Hematopoietic multipotent progenitor cell (in vitro differentiated cells): ENCODE measurements at places on chromosomes 5 and 9.

DNA sequence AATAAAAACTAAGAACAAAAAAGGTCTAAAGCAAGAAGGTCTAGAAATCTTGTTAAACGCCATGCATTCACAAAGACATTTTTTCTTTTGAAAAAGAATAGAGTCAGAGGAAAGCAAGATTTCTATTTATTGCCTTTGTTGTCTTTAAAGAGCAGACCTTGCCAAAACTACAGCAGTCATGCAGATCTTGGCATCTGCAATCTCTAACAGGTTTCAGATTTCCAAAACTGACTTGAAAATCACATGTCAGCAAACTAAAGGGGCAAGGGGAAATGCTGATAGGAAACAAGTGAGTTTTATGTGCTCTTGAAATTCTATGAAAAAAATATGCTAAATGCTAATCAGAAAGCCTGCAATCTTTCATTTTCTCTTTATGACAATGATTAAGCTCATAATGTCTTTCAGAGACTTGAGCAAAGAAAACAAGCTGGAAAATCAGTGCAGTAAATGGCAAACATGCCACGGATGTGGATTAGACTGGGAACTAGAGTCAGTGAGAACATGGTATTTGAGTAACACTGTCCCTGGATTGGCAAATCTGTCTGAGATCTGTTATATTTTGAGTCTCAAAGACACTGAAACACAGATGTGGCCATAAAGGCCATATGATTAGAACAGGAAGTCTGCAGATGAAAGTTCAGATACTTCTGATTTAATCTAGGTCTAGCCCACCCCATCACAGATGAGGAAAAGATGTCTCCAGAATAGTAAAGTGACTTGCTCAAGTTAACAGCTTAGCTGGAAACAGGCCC is 361.4 kb upstream of the RPS23 start:
- no peak for DNase-seq

DNA sequence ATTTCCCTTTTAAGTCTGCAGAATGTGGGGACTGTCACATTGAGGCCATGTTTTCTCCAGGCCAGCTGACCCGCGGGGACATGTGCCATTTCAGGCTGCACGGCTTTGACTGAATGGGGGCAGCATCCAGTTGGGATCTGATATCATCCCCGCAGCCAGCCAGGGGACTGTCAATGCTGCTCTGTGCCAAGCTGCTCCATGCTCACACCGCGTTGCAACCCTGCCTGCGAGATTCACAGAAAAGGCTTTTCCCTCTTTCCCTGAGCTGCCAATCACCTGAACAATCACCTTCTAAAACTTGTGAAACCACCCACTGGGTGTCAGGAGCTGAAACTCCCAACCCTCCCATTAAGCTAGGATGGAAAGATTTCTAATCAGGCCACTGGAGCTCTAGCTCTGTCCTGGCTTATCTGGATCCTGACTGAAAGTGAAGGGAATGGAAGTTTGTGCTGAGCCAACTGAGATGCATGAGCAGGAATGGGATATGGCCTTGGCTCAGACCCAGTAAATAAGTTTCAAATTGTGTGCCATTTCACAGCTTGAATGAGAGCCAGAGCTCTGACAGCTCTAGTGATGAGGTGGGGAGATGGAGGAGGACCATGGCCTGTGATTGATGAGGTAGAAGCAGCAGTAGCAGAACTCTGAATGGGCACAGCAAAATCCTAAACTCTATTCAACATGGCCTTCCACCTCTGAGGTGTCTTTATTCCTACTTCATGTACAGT is 34.5 kb upstream of the ZNF366 start:
- DNase-seq, result no peak

DNA sequence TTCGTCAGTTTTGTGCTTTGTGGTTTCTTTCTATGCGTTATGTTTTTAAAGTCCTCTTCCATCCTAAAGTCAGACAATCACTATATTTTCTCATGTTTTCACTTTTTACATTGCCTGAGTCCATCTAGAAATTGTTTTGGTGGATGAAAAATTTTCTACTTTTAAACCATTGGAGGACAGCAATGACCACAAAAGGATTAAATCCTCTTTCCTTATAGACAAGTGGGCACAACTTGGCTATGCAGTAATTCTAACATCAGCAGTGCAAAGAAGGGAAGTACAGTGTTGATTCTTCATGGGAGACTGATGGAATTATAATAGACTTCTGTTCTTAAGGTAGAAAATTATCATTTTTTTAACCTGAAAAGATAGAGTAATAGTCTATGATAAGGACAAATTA is 75.5 kb downstream of the PALM2AKAP2 start:
- DNase-seq, result no peak

DNA sequence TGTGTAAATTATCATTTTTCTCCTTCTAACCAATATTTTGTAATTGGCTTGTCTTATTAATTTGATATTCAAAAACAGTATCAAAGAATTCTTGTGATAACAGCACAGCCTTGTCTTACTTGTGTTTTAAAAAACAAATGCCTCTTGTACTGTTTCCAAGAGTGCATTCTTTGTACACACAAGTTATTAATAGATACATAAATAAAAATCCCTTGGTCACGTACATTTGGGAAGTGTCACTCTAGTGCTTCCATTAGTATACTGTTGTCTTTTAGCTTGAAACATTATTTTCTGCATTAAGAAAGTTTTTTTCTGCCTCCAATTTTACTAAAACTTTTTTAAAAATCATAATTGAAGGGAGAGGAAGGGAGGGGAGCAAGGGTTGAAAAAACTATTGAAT is 133.2 kb downstream of the PIP5K1B start:
- no peak for DNase-seq

DNA sequence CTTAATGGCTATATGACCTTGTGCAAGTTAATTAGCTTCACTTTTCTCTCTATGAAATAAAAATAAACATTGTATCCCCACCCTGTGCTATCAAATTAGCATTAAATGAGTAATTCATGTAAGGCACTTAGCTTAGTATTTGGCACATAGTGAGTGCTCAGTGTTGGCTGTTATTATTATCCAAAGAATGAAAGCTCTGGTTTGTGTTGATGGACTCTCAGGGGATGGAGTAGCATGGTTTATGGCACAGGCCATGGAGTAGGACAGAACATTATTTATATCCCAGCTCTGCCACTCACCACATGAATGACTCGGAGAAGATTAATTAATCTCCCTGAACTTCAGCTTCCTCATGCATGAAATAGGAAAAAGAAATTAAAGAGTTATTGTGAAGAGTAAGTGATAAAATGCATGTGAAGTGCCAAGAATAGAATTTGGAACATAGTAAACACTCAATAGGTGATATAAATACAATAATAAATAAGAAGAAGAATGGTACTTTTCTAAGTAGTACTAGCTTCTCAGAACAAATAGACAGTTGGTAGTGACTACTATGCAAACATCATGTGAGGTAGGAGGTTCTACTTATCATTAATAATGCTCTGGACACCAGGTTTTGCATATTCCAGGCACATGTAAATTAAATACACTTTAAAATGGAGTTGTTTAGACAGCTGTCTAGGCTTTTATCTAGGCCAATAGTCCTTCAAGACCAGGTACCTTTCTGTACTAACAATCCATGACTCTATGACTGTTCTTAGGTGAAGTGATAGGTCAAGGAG is 146.4 kb downstream of the GRIA1 start:
- DNase-seq, result no peak

GRCh38 chr9:19033015-19033414 is at the start of gene SAXO1:
TSS of gene SAXO1 (minus strand) at chr9:19033209. CDS start at chr9:19032908, 301 bp downstream.
- no peak for DNase-seq

DNA sequence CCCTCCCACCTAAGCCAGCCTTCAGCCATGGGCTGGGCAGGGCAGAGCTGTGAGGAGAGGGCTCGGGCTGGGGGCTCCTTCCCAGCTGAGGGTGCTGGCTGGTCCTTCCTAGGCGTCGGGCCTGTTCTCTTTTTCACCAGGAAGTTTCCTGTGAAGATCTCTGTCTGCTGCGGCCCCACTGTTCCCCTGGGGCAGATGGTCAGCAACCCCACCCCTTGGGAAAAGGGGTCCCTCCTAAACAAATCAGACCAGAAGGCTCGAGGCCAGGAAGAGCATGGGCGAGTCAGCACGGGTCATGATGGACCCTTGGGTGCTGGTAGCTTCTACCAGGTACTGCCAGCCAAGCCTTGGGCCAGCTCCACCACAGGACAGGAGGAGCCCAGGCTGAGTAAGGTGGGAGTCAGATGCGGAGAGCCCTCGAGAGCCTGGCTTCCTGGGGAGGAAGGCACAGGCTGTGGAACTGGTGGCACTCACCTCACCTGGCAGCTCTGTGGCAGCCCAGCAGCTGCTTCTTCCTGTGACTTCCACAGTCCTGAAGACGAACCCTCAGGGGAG is 3.5 kb downstream of the CACNA1B start:
- no peak for DNase-seq

- no peak for DNase-seq
These were observed 37.3 kb upstream of the PTPN3 start for GRCh38 chr9:109535365-109535764.

DNA sequence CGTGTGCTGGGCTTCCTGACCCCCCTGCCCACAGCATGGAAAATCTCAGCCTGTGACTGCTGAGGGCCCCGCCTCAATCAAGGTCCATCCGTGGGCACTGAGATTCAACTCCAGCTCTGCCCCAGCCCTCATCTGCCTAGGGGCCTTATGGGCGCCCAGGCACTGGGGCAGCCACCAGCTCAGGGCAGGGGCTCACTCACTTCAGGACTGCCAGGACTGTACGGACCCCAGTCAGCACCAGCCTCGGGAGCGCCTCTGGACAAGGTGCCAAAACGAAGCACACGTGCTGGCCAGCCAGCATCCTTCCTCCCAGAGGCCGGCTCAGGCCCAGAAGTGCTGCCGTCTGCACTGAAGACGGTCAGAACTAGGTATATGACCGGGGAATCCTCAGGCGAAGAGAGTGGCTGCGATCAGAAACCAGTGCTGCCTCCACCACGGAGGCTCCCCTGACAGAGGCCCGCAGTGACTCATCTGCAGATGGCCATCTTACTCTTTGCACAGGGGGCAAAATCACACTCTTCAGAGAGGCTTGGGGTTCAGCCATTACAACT is 19.6 kb downstream of the CLPTM1L start:
- DNase-seq, result no peak

DNA sequence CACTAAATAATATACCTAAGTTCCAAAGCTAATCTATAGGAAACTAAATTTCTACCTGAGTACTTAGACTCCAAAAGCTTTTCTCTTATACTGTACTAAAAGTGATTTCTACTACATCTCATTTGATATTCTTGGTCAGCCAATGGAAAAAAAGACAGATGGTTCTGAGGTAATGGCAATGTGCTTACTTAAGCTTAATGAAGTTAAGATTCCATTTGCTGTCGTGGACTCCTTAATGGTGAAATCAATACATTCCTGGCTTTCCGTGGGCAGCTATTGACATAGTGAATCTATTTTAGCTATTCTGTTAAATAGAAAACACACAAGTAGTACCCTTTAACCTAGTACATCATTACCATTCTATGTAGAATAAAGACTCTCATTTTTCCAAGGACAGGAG is 1825.6 kb upstream of the CDH9 start:
- DNase-seq, result no peak

DNA sequence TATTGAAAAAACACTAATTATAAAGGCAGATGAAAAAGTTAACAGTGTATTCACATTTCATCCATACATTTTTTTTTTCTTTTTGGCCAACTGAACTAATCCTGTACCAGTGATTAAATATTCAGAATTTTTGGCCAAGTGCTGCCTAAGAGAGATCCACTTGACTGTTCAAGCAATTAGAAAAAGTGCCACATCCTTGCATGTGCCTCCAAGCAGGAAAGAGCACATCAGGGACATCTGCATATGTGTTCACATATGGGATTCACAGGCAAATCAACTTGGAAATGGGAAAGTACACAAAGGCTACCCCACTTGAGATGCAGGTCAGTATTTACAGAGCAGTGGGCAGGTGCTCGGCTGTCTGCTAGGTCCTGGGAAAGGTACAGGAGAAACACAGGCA is 163.3 kb upstream of the LHFPL2 start:
- DNase-seq, result no peak

- no peak for DNase-seq
These were observed 599.9 kb downstream of the ISL1 start for GRCh38 chr5:51983161-51983560.

- no peak for DNase-seq
These were observed 74.8 kb downstream of the ICE1 start for GRCh38 chr5:5497152-5497788.

GRCh38 chr9:27441741-27442070 is 82.4 kb upstream of the IFNK start:
- DNase-seq, result no peak

DNA sequence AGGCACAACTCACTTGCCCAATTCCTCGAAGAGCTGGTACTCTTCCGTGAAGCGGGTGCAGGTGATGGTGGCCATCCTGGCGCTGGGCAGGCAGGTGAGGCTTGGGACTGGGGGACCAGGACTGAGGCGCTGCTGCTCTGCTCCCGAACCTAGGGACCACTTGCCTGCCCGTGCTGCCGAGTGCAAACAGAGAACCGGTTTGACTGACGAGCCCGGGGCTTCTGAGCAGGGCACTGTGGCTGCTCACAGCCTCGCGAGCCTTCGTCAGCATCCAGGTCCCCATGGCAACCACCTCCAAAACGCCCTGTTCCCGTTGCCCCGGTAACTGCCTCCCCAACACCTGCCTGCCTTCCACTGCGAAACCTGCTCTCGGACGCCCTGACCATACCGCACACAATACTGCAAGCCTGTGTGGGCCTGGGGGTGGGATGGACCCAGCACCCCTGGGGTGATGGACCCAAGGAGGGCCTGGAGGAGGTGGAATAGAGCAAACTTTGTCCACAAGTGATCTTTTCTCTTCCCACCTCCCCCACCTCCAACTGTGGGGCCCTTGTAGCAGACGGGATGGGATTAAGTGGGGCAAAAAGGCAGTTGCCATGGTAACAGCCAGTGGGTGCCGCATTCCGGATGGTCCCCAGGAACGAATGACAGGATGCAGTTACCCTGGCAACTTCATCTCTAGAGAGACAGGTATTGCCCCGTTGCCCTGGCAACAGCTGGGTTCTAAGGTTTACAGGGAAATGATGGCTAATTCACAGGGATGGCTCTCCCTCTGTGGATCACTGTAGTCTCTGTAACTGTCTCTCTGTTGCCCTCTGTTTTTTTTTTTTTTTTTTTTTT is at the start of gene CAMK2A:
Gene CAMK2A (minus strand): TSS at position 223 of the 840 bp plus-strand sequence. CDS start 148 bp downstream, at position 75.
- no peak for DNase-seq
